ENCODE measurements at places on chromosomes 5 and 9.

DNA sequence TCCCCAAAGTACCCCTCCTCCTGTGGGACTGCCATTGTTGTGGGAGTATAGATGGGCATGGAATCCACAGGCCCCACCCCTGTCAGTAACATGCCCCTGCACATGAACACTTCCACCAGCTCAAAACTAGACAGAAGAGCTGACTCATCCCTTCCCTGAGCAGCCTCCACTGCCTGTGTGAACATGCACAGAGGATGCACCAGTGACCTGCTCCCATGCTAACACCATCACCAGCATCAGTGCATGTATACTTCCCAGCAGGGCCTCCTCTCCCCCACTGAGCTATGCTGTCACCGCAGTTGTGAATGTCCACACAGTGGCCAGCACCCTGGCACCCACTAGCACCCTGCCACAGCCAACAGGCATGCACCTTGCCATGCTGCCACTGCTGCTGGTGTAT is 939.8 kb downstream of the EFNA5 start:
- DNase-seq = no peak

- DNase-seq = no peak
Observed at GRCh38 chr9:137759649-137760321, 117.8 kb upstream of the CACNA1B start.

DNA sequence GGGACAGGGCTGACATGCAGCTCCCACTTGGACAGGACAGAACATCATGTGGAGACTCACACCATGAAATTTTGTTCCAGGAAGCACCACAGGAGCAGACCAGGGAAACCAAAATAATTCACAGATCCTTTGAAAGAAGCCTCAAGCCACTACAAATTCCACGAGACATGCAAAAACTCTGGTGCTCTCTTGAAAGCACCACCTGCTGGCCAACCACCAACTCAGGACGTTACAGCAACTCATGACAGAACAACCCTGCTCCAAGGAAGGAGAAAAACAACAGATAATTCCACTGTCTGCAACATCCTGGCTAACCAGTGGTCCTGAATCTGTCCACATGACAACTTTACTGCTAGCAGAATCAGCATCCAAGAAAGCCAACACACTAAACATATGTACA is 516.0 kb downstream of the SPATA31D1 start:
- DNase-seq = no peak

DNA sequence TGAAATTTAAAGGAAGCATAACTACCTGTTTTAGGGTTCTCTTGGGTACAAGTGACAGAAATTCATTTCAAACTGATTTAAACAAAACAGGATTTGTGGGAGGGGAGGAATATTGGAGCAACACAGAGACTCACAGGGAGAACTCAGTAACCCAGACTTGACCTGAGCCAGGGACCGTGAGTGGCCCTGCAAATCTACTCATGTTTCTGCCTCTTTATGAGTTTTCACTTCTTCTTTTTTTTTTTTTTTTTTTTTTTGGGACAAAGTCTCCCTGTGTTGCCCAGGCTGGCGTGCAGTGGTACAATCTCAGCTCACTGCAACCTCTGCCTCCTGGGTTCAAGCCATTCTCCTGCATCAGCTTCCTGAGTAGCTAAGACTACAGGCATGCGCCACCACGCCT is 405.6 kb upstream of the ZNF608 start:
- no peak for DNase-seq

- DNase-seq = no peak
Observed at GRCh38 chr5:179154991-179155955, 95.1 kb downstream of the ZNF354C start.

DNA sequence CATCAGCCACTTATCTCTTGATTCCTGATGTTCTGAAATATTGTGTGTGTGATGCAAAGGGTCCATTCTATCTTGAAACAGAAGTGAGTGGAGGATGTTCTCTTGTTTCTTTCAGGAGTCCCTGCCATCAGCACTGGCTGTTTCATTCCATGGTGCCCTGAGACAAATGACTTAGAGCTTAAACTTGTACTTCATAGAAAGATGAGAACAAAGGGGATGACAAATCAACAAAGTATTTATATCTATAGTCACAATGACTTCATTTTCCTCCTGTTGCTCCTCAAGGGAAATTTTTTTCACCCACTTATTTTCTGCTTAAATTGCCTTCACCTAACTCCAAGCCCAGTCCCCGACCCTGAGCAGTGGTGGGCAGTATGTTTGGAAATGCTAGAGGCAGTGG is 171.6 kb downstream of the TARS1 start:
- DNase-seq = no peak

- no peak for DNase-seq
Observed at GRCh38 chr5:71703941-71704340, 15.1 kb upstream of the CARTPT start.

DNA sequence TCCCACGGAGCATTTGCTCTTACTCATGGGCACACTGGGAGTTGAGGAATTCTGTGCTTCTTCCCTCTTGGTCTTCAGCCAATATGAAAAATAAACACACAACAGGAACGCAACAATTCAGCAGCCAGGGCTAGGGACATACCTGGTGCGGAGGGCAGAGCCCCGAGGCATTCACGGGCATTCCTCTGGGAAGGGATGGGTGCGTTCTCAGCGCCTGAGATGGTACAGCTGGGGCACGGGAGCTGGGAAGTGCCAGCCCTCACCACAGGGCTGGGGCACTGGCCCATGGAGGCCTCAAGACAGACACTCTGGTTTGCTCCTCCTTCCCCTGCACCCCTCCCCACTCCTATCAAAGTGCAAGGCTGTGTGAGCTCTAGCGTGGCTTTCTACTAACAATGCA is 2.1 kb downstream of the SLC6A3 start:
- no peak for DNase-seq

GRCh38 chr9:132824151-132824550 is 53.9 kb downstream of the AK8 start:
- DNase-seq = no peak

- DNase-seq = no peak
Observed at GRCh38 chr5:75405296-75405695, 68.3 kb downstream of the HMGCR start.

DNA sequence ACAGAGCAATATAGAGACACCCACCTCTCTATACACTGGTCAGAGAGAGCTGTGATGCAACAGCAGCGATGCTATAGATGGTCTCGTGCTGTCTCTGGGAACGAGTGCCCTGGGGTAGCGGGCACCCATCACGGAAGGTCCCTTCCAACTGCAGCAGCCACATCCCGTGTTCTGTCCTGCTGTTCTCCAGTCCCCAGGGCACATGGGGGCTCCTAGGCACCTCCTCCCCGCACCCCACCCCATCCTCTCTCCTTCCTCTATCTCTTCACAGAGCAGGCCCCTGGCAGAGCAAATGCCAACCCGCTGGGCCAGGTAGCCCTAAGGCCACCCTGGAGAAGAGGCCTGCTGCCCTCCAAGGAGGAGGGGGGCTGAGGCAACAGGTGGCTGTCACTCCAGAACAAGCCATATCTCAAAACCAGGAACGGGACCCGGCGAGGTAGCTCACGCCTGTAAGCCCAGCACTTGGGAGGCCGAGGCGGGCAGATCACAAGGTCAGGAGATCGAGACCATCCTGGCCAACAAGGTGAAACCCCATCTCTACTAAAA is 8.2 kb downstream of the FIBCD1 start:
- DNase-seq = no peak

- no peak for DNase-seq
Observed at GRCh38 chr9:22986556-22986955, 539.9 kb downstream of the DMRTA1 start.

DNA sequence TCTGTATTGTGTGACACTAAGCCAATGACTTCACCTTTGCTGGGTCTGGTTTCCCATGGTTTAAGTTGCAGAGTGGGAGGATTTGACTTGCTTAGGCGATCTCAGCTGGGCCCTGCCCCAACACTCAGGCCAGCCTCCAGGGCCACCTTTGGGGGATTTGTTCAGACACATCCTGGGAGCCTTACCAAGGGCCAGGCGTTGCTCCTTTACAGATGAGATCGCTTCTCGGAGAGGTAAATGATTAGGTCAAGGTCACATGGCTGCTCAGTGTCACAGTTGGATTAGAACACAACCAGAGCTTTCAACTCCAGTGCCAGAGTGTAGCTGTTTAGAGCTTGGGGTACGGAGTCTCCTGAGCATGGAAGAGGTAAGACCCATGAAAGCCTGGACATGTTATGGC is 57.5 kb downstream of the COL27A1 start:
- no peak for DNase-seq

GRCh38 chr5:16600397-16600796 is 16.4 kb downstream of the RETREG1 start:
- DNase-seq = no peak
